Activated CD4-positive, alpha-beta T cell treated with anti-CD3 and anti-CD28 coated beads, Interleukin-2, amount 10 ng/mL, durations not matched to agents 7 days and 5 days (primary cell): ENCODE measurements at places on chromosomes 2 and 18. TPM values are rescaled to one million over a fixed set of nuclear protein-coding genes. Genes with fewer than 3 reads are reported as not detected.
A peak's percentile ranks its signal among the peaks of the same experiment; 100 is the strongest.

GRCh38 chr2:136342138-136342537 is 224.2 kb upstream of the CXCR4 start:
- H3K4me3 ChIP-seq, result no peak overlapping the region
- H3K4me1 ChIP-seq, result no peaks in the 10 kb centered on the region
- no peaks in the 10 kb centered on the region for H3K36me3 ChIP-seq
- no peak overlapping the region for H3K27ac ChIP-seq

GRCh38 chr2:69589973-69590652 is 53.4 kb downstream of the AAK1 start:
- DNase-seq, result no peak
- H3K4me3 ChIP-seq, result no peak overlapping the region
- H3K4me1 ChIP-seq, result peaks cover 72% of the 10 kb centered on the region
- peaks cover 32% of the 10 kb centered on the region for H3K36me3 ChIP-seq

SPHKAP gene
- not detected for total RNA-seq

DNA sequence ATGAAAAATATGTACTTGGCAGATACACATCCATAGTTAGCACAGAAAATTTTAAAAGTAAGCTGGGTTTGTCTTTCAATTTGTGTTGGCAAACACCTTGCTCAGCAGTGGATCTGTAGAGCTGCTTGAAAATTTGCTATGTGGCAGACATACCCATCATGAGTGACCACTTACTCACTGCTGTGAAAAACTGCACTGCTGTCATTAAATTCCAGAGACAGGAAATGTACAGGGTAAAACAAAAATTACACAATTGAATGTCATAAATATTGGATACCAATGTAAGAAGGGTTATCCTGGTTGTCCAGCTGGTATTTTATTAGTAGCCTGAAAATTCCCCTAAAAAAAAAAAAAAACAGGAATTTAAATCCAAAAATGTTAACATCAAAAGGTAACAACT is 24.5 kb downstream of the NIF3L1 start:
- H3K36me3 ChIP-seq, result peaks cover 45% of the 10 kb centered on the region
- DNase-seq, result no peak
- H3K27ac ChIP-seq, result no peak overlapping the region
- no peak overlapping the region for H3K4me3 ChIP-seq
- no peaks in the 10 kb centered on the region for H3K27me3 ChIP-seq

DNA sequence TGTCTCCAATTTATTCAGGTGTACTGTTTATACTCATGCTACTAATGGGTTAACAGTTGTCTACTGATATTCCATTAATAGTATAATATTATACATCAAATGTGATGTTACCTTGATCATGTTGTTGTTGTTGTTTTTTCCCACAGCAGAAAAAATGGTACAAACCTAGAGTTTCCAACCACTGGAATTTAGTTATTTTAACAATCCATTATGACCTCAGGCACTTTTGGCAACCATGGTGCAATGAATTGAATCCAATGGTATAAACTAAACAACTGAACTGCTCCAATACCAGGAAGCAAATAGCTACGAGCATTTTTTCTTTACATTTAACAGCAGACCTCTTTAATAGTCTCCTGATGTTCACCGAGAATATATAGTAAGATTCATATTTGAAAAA is 31.0 kb upstream of the C2orf66 start:
- DNase-seq, result no peak
- peaks cover 42% of the 10 kb centered on the region for H3K36me3 ChIP-seq
- H3K27ac ChIP-seq, result no peak overlapping the region
- H3K27me3 ChIP-seq, result no peaks in the 10 kb centered on the region
- H3K4me3 ChIP-seq, result no peak overlapping the region

- H3K4me3 ChIP-seq, result no peak overlapping the region
- no peaks in the 10 kb centered on the region for H3K4me1 ChIP-seq
- no peak for DNase-seq
- no peak overlapping the region for H3K27ac ChIP-seq
- H3K36me3 ChIP-seq, result no peaks in the 10 kb centered on the region
Measured at GRCh38 chr2:29718076-29718686, 203.2 kb downstream of the ALK start.

- H3K27ac ChIP-seq, result no peak overlapping the region
- H3K4me1 ChIP-seq, result no peaks in the 10 kb centered on the region
- H3K36me3 ChIP-seq, result no peaks in the 10 kb centered on the region
- H3K4me3 ChIP-seq, result no peak overlapping the region
Measured at GRCh38 chr2:126804347-126804746, 94.3 kb upstream of the TEX51 start.

DNA sequence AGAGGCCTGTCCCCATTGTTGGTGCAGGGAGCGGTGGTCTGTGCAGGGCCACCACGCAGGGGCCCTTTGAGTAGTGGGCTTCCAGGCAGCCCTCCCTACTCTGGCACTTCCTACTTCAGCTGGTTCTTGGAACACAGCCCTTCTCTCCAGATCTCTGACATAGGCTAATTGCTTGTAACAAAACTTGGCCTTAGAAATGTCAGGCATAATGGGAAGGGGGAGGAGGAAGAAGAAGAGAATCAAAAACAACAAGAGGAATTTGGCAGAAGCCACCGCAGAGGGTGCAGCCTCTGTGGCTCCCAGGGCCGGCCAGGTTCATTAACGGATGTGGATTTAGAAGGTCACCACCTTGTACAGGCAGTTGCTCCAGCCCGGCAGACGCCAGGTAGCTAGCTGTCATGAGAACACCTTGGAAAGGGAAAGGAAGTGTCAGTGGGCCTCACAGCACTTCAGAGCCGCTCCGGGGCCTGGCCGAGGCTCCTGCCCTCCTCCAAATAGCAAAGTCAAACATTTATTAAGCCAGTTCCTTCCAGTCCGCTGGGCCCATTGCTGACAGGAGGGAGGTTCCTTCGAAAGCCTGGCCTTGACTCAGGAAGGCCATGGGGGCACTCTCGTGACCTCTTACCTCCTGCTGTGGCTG is 7.4 kb downstream of the BOD1L2 start:
- peaks cover 11% of the 10 kb centered on the region for H3K27me3 ChIP-seq
- no peak for DNase-seq
- no peaks in the 10 kb centered on the region for H3K36me3 ChIP-seq
- no peaks in the 10 kb centered on the region for H3K4me1 ChIP-seq

DNA sequence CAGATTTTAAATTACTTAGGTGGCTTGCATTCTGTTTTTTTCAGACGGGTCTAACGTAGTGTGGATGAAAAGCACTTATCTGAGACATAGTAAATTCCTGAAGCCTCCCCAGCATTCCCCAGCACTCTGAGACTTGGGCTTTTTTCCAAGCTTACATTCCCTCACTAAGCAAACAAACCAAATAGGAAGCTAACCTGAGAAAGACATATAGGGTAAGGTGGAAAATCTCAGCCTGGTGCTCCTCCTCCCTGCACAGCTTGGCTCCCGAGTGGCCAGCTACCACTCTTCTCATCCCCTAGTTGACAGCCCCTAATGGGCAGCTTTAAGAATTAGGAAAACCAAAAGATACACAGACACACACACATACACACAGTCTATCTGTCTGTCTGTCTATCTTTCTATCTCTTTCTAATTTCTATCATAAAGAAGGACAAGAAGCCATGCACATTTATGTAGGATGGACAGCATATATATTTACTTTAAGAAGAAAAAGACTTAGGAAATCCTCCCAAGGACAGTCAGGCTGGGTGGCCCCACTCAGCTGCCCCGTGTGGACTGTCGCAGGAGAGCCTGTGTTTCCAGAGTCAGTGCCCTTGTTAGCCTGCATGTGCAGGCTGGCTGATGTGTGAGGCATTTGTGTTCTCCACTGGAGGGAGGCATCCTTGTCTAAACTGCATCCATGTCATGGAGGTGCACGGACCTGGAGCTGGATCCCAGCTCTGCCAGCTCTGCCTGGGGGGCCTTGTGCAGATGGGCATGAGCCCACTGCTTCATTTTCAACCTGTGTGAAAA is 8.2 kb downstream of the CNNM3 start:
- H3K27me3 ChIP-seq, result no peaks in the 10 kb centered on the region
- DNase-seq, result no peak
- H3K36me3 ChIP-seq, result peaks cover 39% of the 10 kb centered on the region

GRCh38 chr2:37599688-37600525 is 71.5 kb downstream of the CDC42EP3 start:
- peaks cover 60% of the 10 kb centered on the region for H3K4me1 ChIP-seq
- peak overlapping the region; percentile 73 for H3K4me3 ChIP-seq
- peak; percentile 74 for DNase-seq
- H3K27me3 ChIP-seq, result peaks cover 15% of the 10 kb centered on the region
- H3K27ac ChIP-seq, result peak overlapping the region; percentile 91

DNA sequence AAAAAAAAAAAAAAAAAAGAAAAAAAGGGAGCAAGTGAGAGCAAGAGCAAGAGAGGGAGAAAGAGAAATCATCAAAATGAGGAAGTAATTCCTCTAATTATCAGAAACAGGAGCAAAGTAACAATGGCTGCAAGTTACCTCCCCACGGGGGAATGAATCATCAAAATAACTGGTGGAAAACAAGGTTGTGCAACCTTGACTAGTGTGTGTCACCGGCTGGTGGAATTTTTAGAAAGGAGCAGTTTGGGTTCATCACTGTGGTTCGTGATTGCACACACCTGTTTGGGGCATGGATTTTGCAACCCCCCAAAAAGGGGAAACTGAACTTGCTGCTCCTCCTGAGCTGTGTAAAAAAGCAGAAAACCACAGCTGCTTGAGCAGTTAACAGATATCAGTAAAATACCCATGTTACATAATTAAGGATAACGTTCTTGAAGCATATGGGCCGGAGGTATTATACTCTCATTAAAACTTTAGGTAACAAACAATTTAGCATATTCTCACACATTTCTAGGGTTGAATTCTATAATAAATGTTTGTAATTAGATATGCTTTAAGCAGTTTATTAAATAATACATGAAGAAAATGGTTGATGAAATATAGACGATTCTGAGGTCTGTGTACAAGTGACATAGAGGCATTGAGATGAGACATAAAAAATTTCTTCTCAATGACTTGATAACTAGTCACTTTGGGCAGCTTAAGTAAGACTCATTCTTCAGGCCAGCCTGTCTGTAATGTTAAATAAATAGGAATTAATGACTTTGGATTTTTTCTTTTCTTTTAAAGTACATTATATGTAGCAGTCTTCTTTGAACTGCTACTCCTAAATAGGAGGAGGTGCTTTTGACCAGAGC is 184.2 kb upstream of the ZEB2 start:
- no peak overlapping the region for H3K27ac ChIP-seq
- no peaks in the 10 kb centered on the region for H3K36me3 ChIP-seq
- H3K4me1 ChIP-seq, result no peaks in the 10 kb centered on the region
- no peak for DNase-seq
- H3K4me3 ChIP-seq, result no peak overlapping the region
- peaks cover 7% of the 10 kb centered on the region for H3K27me3 ChIP-seq
